ENCODE measurements at places on chromosomes 12 and 14.
A peak's percentile ranks its signal among the peaks of the same experiment; 100 is the strongest.

GRCh38 chr14:36339816-36340215 is 19.4 kb upstream of the MBIP start:
- no peak for DNase-seq

DNA sequence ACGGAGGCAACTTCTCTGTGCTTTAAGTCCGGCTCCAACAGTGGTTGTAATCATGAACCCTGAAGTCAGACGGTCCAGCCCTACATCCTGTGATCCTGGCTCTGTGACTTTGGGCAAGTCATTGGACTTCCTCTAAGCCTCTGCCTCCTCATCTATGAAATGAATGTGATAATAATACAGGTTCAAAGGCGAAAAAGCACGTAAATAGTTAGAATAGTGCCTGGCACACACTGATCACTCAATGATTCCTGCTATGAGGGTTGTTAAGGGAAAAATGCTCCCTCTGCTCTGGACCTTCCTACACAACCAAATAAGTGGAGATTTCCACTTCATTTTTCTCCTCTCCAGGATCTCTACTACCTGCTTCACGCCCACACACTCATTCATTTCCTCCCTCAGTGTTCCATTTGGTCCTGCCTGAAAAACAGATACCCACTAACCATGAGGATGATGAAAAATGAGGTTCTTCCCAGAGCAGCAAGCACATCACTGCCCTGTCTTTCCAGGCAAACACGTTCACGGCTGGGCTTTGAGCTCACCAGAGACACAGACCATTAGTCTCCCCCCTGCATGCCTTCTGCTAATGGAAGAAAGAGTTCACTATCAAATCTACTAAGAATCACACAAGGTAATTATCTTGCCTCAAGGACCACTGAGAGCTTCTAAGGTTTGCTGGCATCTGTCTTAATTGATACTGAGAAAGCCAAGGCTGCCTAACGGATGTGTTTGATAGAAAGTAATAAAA is 13.2 kb downstream of the NUAK1 start:
- DNase-seq, result no peak

GRCh38 chr12:28683366-28683765 is 465.7 kb upstream of the FAR2 start:
- DNase-seq, result no peak

DNA sequence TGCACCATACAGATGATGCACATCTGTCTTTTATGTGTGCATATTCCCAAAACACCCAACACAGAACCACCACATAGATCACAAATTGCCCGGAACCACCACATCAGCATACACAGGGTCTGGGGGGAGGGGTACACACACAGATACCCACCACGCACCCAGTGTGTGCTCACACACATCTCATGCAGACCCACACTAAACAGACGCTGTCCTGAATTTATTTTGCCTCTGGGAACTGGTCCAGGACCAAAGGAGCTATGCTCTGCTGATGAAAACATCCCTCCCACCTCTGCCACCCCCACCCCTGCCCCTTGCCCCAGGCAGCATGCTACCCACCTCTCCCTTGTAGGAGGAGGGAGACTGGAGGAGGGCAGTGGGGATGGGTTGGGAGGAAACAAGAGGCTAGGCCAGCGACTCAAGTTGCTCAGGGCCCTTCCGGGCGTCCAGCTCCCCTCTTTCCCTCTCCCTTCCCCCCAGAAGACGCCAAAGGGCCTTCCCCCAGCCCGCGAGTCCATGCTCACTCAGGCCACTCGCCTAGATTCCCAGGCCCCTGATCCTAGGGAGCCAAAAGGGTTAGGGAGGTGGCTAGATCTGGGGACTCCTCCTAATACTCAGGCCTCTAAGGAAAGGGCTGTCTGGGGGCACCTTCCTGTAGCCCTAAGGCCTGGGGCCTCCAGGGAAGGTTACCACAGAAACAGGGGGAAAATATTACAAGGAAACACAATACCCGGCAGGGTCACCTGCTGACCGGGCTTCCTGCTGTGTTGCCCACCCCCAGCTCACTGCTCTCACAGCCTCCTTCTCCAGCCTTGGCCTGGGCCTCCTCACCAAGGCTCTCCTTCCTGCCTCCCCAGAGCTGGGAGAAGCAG is 3.1 kb downstream of the HDAC7 start:
- DNase-seq, result no peak

DNA sequence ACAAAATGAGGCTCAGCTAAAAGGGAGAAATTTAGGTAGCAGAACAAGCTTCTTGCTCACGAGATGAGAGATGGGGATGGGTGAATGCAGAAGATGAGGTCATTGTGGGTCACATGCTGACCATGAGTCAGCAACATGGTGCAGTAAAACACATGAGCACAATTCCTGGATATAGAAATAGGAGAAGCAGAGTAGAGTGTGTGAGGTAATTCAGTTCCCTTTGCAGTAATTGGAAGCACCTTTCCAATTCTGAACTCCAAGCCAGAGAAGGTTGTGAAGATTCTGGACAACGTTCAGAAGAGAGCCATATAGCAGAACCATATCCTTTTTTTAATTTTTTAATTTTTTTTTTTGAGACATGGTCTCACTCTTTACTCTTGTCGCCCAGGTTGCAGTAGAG is 62.0 kb upstream of the LMNTD1 start:
- no peak for DNase-seq

GRCh38 chr14:60621386-60621785 is 27.9 kb downstream of the SIX1 start:
- DNase-seq, result no peak

DNA sequence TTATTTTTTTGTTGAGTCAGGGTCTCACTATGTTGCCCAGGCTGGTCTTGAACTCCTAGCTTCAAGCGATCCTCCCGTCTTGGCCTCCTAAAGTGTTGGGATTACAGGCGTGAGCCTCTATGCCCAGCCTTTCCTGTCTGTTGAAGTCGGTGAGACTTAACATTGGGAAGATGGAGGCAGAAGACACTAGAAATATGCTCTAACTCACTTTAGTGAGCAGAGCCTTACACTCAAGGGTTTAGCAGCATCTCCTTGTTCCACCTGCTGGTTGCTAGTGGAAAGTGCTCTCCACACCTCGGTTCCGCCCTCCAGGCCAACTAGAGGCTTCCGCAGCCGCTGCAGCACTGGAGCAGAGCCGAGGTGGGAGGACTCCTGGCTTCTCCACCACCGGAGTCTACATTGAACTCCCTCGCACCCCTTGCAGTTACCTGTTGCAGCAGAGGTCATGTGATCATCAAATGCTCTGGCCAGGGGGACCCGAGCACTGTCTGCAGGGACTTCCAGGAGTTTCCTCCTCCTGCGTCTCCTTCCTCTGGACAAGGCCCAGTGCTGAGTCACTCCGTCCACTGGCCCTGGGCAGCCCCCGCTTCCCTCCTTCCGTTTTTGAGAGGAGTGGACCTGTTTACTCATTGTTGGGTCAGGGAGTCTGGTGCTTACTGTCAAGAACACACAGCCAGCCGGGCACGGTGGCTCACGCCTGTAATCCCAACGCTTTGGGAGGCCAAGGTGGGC is 9.4 kb upstream of the HVCN1 start:
- DNase-seq, result peak; percentile 52

DNA sequence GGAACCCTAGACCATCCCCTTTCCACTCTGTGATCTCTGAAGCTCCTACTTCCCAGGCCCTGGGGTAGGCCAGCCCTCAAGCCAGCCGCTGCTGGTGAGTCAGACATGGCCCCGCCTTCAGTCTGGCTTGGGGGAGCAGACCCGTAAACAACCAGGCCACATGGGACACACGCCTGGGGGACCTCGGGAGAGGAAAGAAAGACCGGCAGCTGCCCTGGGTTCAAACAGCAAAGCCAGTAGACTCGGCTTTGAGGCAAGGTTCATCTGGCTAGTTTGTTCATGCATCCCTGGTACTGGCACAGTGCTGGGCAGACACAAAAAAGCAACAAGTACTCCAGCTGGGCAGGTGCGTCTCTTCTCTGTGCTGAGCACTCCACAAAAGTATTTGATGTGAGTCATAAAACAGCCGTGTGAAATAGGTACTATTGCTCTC is 101.9 kb downstream of the SETD3 start:
- no peak for DNase-seq

- no peak for DNase-seq
Measured at GRCh38 chr12:41919526-41920261, 225.0 kb downstream of the GXYLT1 start.

- DNase-seq, result no peak
Measured at GRCh38 chr14:34482463-34482862, 20.4 kb upstream of the SPTSSA start.

DNA sequence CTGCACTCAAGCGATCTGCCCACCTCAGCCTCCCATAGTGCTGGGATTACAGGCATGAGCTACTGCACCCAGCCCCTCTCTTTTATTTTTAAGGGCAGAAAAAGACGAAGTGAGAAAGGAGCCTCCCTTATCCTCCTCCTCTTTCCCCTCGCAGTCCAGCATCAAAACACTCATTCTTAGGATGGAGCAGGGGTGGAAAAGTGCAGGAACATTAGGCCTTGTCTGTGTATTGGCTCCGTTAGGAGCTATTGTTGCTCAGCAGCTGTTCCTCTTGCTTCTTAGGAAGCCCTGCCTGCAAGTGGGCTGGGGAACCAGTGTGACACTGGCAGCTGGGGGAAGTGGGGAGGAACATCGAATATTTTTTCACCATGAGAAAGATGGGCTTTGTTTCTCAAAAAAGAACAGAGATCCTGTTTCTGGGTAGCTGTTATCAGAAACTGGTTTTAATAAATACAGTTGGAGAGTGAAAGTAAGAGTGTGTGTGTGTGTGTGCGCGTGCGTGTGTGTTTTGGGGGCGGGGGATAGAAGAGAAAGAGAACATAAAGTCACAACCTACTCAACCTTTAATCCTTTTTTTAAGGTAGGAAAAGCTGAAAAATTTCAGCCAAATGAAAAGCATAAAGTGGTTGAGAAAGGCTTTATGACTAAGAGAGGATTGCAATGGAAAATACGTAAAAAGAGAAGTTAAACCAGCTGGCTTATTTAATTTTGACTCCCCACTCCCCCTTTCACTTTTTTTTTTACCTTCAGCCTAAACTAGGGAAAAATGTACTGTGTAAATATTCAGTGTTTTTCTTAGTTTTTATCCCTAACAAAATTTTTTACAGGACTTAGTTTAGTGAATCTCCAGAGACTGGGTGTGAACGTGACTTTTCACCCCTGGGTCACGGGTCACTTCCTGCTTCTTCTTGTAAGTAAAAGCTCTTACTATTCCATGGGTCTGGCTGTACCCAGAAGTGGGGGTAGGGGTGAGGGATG is 197.2 kb upstream of the PLEKHG7 start:
- DNase-seq, result no peak

DNA sequence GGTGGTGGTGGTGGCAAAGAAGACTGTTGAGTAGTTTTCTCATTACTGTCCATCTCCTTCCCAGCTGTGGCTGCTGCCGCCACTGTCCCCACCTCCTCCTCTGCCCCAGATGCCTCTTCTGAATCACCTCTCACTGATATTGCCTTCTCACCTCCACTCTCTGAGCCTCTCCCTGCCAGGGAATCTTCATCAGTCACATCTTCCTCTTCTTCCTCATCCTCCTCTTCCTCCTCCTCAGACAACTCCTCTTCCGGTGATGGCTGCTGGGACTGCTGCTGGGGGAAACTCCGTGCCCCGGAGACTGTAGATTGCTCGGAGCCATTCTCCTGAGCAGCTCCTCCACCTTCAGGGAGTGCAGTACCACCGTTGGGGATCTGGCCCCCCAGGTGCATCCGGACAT is 2.9 kb downstream of the SALL2 start:
- no peak for DNase-seq

DNA sequence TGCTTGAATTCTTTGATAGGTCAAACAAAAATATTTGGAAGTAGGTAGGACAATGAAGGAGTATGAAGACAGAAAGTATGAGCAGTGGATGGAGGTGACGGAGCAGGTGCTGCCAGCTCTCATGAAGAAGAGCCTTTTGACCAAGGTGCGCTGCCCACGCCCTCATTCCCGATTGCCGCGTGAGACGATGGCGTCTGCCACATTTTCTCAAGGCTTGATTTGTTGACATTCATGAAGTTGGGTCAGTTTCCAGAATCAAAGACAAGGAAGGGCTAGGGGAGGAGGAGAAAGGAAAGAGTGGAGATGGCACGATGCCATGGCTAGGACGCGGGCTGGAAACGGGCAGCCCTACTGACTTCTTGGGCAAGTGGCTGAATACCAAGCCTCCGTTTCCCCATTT is 37.1 kb downstream of the DNAH10 start:
- DNase-seq, result no peak

DNA sequence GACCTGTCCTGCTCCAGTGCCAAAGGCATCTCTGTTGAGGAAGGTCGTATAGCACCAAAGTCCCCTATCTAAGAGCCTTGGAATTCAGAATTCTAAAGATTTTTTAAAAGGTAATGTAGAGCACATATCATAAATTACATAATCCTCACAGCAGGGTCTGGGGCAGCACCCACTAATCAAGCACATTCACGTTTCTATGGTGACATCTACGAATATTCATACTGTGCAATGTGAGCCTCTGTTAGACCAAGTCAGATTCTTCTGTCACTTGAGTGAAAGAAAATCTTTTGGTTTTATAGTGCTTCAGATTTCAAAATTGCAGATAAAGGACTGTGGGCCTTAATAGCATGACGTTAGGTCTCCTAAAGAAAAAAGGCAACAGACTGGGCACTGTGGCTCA is 13.1 kb upstream of the TMEM229B start:
- DNase-seq, result no peak

DNA sequence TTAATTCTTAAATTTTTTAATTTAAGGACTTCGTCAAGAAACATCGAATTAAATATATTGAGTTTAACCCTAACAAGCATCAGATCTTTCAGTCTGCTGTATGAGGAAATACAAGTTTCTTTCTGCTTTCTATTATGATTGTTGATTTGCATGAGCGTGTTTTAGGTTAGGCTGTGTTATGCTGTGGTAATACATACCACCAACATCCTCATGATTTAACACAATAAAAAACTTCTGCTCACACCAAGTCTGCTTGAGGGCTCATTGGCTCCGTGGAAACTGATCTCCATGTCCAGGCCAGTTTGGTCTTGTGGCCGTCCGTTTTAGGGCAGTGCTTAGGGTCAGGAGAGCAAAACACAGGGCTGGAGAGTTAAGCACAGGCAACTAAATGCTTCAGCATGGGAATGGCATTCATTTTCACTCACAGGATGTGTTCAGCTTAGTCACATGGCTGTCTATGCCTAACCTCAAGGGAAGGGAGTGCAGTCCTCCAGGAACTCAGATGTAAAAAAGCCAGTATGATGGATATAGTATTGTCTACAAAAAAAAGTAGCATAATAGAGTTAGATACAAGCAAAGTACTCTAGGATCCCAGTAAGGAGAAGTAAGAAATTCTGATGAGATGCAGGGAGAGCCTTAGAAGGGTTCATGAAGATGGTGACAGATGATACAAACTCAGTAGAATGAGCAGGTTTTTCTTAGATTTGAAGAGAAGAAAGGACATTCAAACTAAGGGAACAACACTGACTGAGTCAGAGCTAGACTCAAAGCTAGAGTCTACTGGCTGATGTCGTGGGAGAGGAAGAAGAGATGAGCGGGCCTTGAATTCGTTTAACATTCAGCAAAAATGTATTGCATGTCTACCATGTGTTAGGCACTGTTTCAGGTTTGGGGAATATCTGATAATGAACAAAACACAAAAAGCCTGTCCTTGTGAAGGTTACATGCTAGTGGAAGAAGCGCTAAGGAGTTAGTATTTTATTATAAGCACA is 16.3 kb downstream of the MARK3 start:
- DNase-seq, result no peak

- DNase-seq, result no peak
Measured at GRCh38 chr12:98123021-98123461, 392.3 kb upstream of the TMPO start.
